ENCODE measurements at places on chromosomes 5 and 9.

- DNase-seq, result no peak
Measured at GRCh38 chr5:136435946-136436543, 70.7 kb upstream of the TRPC7 start.

DNA sequence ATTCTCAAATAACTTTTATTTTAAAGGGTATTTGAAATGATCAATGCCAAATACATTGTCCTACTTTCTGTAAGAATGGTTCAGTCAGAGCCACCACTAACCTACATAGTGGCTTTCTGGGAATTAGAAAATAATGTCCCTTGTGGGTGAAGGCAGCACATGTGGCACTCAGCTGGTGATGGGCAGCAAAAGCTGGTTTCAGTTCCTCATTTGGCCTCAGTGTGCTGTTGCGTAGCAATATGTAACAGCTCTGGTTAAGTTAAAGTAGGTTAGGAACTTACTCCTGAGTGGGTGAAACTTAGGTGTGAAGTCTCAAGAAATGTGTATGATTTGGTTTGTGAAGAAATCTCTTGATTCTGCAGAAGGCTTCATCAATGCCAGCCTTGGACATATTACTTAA, 99.6 kb upstream of the SPEF2 start:
- no peak for DNase-seq

DNA sequence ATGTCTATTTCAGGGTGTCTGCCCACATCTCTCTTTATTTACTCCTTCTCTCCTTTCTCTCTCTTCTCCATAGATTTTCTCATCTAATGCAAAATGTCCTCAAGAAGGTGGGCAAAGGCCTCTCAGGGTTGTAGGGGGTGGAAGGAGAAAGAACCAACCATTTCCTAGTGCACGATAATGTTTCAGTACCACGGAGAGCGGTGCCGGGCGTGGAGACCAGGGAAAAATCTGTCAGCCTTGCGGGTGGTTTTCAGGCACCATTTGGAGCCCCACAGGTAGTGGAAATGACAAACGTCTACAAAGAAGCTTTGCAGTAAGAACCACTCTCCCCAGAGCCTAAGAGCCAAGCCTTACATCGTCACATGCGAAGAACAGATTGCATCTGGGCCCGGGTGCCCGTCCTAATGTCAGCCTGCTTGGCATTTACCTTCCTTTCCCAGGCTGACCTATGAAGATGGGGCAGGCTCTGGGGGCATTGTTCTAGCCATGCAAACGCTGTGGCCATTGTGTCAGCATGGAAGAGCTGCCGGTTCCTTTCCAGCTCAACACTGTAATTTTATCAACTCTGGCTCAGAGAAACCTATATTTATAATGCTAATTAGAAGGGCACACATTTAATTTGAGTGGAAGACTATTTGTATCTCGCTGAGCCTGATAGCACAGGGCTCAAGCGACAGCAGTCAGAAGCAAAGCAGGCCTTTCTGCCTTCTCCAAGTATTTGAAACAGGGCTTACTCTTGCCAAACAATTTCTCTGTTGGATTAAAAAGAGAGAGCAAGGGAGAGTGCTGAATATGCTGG, 430.1 kb upstream of the WWC1 start:
- DNase-seq, result peak; percentile 35

GRCh38 chr5:132422720-132423437, 53.4 kb downstream of the SLC22A5 start:
- peak; percentile 36 for DNase-seq

GRCh38 chr9:20335668-20336332, 286.5 kb downstream of the MLLT3 start:
- no peak for DNase-seq

DNA sequence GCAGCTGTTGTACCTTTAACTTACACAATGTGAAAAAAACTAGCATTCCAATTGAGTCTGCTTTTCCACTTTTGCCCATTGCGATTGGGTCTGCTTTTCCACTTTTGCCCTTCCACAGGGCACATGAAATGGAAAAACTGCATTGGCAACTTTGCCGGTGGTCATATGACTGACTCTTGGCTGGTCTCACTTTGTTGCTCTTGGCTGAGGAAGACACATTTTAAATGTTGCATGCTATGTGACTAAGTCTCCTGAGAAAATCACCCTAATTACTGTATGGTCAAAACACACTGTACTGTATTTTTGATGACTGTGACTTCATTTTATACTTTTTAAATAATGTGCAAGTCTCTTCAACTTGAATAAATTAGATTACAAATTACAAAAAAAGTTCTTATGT, 1.6 kb upstream of the OXCT1 start:
- peak; percentile 14 for DNase-seq

DNA sequence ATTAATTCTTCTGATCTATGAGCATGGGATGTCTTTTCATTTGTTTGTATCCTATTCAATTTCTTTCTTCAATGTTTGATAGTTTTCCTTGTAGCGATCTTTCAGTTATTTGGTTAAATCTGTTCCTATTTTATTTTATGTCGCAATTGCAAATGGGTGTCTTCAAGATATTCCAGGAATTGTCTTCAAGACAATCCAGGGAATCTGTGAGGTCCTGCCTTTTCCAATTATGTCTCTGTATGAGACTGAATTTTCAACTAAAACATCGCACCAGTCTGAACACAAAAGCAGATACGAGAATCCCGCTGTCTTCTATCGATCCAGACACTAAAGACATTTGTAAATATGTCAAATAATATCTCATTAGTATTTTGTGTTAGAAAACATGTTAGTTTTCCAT, 485.5 kb downstream of the BNC2 start:
- no peak for DNase-seq

GRCh38 chr9:127418037-127418471, 6.1 kb upstream of the ZNF79 start:
- DNase-seq, result peak; percentile 19

- no peak for DNase-seq
Measured at GRCh38 chr9:131483319-131484050, 19.2 kb upstream of the POMT1 start.

- DNase-seq, result no peak
Measured at GRCh38 chr5:14830210-14831005, 41.2 kb downstream of the ANKH start.

GRCh38 chr5:73735032-73735734, 109.2 kb downstream of the ARHGEF28 start:
- no peak for DNase-seq

DNA sequence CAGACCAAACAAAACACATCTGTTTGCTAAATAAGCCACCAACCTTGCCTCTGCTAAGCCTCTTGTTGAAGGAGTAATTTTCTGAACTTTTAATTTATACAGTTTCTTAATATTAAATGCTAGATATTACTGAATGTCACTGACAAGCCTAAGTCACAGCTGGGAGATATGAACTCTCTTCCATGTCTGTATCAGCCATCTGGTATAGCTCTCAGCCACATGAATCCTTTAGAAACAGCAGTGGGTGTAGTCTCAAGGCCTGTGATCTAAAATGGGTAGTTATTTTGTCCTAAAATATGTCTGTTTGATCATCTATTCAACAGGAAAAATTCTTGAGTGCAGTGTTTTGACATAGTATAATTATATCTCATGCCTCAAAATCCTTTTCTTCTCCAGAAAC, 97.2 kb downstream of the CAMK4 start:
- no peak for DNase-seq

GRCh38 chr9:132030626-132031325, 48.9 kb downstream of the MED27 start:
- no peak for DNase-seq

Measured in fibroblast of skin of right biceps (primary cell).